Activated CD8-positive, alpha-beta T cell treated with anti-CD3 and anti-CD28 coated beads, Interleukin-2, amount 10 ng/mL, durations not matched to agents 7 days and 5 days (primary cell): ENCODE measurements at places on chromosomes 1 and 21. TPM values are rescaled to one million over a fixed set of nuclear protein-coding genes. Genes with fewer than 3 reads are reported as not detected.

GRCh38 chr1:204598319-204598969, 82.2 kb downstream of the MDM4 start:
- no peak for DNase-seq

DNA sequence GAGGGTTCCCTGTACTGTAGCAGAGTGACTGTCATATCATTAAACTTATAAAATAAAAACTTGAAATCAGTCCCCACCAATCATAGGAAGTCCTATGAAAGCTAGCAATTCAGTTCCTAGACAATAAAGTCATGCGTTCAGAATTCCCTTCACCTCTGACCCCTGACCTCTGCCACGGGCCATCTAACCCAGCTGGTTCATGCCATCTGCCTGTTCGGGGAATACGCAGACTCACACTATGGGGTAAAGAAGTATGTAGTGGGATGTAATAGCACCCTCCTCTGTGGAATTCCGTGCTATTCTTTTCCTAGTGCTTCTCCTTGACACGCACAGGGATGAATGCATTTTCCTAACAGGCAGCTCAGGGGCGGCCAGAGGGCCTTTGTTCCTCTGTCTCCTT, 2.1 kb downstream of the GSTM4 start:
- no peak for DNase-seq

The NEXN gene
- total RNA-seq, result 3.4 TPM

- DNase-seq, result peak; percentile 49
These were observed 171.7 kb upstream of the FGGY start for GRCh38 chr1:59125154-59125553.

DNA sequence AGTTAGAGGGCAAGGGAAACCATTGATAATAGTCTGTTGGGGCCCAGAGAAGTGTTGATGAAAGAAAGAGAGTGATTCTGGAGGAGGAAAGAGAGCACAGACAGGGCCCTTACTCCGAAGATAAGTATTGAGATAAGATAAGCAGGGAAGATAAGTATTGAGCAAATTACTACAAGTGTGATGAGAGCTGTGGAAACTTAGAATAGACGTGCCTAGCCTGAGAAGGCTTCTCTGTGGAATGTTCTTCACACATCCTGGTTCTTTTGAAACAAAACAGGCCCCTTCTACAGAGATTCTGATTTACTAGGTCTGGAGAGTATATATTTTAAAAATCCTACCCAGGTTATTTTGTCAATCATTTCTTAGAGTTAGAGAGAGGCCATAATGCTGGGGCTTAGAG, 26.4 kb downstream of the FNBP1L start:
- no peak for DNase-seq

- DNase-seq, result no peak
These were observed 34.0 kb upstream of the BACE2 start for GRCh38 chr21:41133874-41134522.

- no peak for DNase-seq
These were observed 944 bp downstream of the PLPPR5 start for GRCh38 chr1:99003581-99004253.

DNA sequence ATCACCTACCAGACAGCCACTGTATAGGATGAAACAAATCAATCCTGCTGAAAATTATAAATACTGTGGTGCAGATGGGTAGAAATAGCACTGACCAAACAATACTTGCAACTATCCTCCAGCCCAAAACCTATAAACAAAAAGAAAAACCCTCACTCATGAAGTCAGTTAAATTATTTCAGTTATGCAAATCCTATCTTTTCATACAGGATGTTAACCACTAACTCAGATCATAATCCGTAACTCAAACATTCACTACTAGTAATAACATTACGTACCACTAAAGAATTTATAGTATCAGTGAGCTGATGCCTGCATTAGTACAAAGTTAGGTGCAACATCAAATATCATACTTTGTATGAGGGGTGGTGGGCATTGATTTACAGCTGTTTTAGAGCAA, 2.6 kb downstream of the NDC1 start:
- DNase-seq, result no peak

GRCh38 chr1:183024317-183025009, 1.2 kb downstream of the LAMC1 start:
- no peak for DNase-seq

The RAVER2 gene
- total RNA-seq, result 1.2 TPM

- no peak for DNase-seq
These were observed 2.0 kb upstream of the OR2T4 start for GRCh38 chr1:248359415-248359814.

The RPS8 gene
- total RNA-seq, result 1,750 TPM

GRCh38 chr1:201127755-201128455, 921 bp upstream of the ASCL5 start:
- no peak for DNase-seq

- peak; percentile 75 for DNase-seq
These were observed 49.8 kb downstream of the ACOT7 start for GRCh38 chr1:6343506-6344405.

The GSTM5 gene
- total RNA-seq, result not detected
